Epithelial cell of proximal tubule (primary cell): ENCODE measurements at places on chromosomes 3 and 15. TPM values are rescaled to one million over a fixed set of nuclear protein-coding genes. Genes with fewer than 3 reads are reported as not detected.

DNA sequence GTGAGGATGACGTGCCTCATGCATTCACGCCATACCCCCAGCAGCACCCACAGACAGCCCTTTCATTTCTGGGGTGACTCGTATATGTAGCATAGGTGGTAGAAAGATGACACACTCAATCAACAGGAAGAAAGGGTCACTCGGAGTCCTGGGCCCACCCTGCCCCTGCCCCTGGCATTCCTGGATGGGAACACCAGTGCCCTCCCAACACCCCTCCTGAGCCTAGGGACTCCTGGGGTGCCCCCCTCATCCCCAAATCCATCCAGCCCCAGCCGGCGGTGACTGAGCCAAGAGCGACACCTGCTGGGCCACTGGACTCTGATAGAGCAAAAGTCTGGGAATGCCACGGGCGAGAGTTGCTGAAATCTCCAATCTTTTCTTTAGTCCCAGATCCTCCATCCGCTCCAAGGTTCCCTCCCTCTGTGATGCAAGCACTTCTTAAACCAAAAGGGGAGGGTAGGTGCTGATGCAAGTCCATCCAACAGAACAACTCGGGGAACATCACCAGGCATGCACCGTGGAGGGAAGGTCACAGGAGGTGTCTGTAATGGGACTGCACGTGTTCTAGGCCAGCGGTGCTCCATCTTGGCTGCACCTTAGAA is 31.1 kb downstream of the ACAN start:
- DNase-seq, result no peak

- no peak for DNase-seq
These were observed 87.0 kb downstream of the CTNNB1 start for GRCh38 chr3:41286305-41286704.

The HTR3E gene
- total RNA-seq, result not detected in 2 replicates

The PRRT3 gene
- total RNA-seq, result 1.3 and 2.4 TPM in 2 replicates

The IMPG2 gene
- under 0.01 TPM in 2 replicates for total RNA-seq
